ENCODE measurements at places on chromosomes 7 and 10. TPM values are rescaled to one million over a fixed set of nuclear protein-coding genes. Genes with fewer than 3 reads are reported as not detected.

GRCh38 chr7:79302293-79302692 lies 151.2 kb downstream of the MAGI2 start:
- DNase-seq: no peak
- peaks cover 3% of the 10 kb centered on the region for H3K27me3 ChIP-seq
- H3K4me1 ChIP-seq: no peaks in the 10 kb centered on the region

- H3K4me3 ChIP-seq: no peak overlapping the region
- no peak for DNase-seq
- H3K27me3 ChIP-seq: peaks cover 14% of the 10 kb centered on the region
- H3K36me3 ChIP-seq: no peaks in the 10 kb centered on the region
- H3K4me1 ChIP-seq: no peaks in the 10 kb centered on the region
Observed at GRCh38 chr7:22601812-22602565, 102.0 kb upstream of the STEAP1B start.

- peaks cover 25% of the 10 kb centered on the region for H3K4me1 ChIP-seq
- no peaks in the 10 kb centered on the region for H3K27me3 ChIP-seq
- no peak overlapping the region for H3K27ac ChIP-seq
- DNase-seq: no peak
- no peak overlapping the region for H3K4me3 ChIP-seq
Observed at GRCh38 chr10:71854031-71854430, 3.0 kb upstream of the PSAP start.

- H3K36me3 ChIP-seq: no peaks in the 10 kb centered on the region
- H3K27ac ChIP-seq: no peak overlapping the region
- no peak overlapping the region for H3K4me3 ChIP-seq
- H3K27me3 ChIP-seq: peaks cover 21% of the 10 kb centered on the region
- no peak for DNase-seq
Observed at GRCh38 chr10:131678171-131678570, 222.6 kb upstream of the PPP2R2D start.

GRCh38 chr7:87339373-87339897 lies 6.0 kb upstream of the CROT start:
- peaks cover 21% of the 10 kb centered on the region for H3K4me1 ChIP-seq
- H3K27me3 ChIP-seq: no peaks in the 10 kb centered on the region
- DNase-seq: no peak
- no peak overlapping the region for H3K4me3 ChIP-seq
- H3K36me3 ChIP-seq: peaks cover 44% of the 10 kb centered on the region

DNA sequence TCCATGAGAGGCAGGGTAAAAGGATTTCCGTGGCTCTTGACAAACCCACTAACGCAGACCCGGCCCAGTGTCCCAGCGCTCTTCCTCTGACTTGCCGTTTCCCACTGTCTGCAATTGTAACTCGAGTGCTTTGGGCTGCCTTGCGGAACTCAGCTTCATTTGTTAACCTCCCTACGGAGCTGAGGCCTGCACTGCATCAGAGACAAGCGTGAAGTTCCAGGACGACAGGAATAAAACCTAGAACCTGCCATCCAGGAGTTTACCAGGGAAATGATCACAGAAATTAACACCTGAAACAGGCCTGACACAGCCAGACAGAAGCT lies 76.2 kb downstream of the SFMBT2 start:
- peaks cover 72% of the 10 kb centered on the region for H3K4me1 ChIP-seq
- no peak overlapping the region for H3K4me3 ChIP-seq
- no peaks in the 10 kb centered on the region for H3K27me3 ChIP-seq
- no peak overlapping the region for H3K27ac ChIP-seq

DNA sequence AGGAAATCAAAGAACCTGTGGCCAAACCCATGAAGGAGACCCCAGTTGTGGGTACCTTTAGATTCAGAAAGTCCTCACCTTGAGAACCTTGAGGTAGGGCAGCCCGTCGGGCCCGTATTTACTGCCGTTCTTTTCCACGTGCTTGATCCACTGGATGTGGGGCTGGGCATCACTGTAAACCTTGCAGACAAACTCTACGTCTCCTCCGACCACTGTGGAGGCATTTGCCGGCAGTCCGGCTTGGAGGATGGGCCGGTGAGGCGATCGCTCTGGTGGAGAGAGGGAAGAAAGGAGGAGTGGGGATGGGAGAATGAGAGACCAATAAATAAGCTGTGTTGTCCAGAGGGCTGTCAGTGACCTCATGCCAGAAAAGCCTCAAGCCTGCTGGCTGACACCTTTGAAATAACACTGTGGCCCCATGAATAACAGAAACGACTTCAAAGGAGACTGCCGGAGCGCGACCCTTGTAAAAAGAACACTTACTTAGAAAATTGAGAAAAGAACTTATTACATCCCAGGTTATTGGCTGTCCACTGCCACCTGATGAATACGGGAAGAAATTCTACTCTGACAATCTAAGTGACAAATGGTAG lies 78.2 kb downstream of the FGFR2 start:
- H3K27ac ChIP-seq: no peak overlapping the region
- H3K4me1 ChIP-seq: no peaks in the 10 kb centered on the region
- H3K4me3 ChIP-seq: no peak overlapping the region

DNA sequence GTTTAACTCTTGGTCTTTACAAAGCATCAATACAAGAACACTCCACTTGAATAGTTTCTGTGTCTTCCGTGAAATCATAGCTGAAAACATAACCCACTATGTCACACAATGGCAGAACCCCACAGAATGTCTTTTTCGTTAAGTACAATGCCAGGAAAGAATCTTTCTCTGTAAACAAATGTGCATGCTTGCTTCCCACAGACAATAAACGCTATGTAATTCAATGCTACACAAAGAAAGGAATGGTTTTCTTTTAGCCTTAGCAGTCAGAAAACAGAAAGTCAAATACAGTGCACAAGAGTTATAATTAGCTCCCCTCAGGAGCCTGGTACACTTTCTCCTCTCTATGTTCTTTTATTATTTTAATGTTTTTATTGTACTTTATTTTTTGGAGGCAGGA lies 186.1 kb downstream of the SRPK2 start:
- no peak overlapping the region for H3K4me3 ChIP-seq
- no peaks in the 10 kb centered on the region for H3K27me3 ChIP-seq
- peaks cover 52% of the 10 kb centered on the region for H3K36me3 ChIP-seq
- H3K4me1 ChIP-seq: peaks cover 54% of the 10 kb centered on the region

Gene TAS2R4
- 3.4 TPM for total RNA-seq

Gene OR13A1
- not detected for total RNA-seq

Data from naive thymus-derived CD8-positive, alpha-beta T cell (primary cell).